Colonic mucosa (tissue), 4 donors: ENCODE measurements at places on chromosomes 2 and 18. TPM values are rescaled to one million over a fixed set of nuclear protein-coding genes. Genes with fewer than 3 reads are reported as not detected.

GRCh38 chr2:151729837-151730236, 4.4 kb downstream of the NEB start:
- H3K27me3 ChIP-seq, result no peaks in the 10 kb centered on the region
- no peak overlapping the region for H3K4me3 ChIP-seq
- H3K36me3 ChIP-seq, result no peaks in the 10 kb centered on the region
- DNase-seq, result no peak

DNA sequence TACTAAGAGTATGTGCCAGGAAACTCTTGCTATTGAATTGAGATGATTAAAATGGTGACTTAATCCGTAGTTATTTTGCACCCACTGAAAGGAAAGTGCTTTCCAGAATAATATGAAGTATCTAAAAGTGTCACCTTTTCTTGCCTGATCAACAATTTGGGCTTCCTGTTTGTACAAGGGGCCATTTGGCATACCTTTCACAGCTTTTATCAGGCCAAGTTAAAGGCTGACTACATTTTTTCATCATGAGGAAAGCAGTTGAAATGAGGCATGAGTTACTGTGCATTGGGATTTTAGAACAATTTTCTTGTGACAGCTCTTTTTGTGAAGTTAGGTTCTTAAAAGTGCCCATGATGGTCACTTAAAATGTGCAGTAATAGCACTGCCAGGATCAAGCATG, 11.2 kb downstream of the TSN start:
- no peaks in the 10 kb centered on the region for H3K4me1 ChIP-seq
- peaks cover 4% of the 10 kb centered on the region for H3K36me3 ChIP-seq
- no peaks in the 10 kb centered on the region for H3K27me3 ChIP-seq
- H3K27ac ChIP-seq, result no peak overlapping the region
- H3K4me3 ChIP-seq, result no peak overlapping the region

DNA sequence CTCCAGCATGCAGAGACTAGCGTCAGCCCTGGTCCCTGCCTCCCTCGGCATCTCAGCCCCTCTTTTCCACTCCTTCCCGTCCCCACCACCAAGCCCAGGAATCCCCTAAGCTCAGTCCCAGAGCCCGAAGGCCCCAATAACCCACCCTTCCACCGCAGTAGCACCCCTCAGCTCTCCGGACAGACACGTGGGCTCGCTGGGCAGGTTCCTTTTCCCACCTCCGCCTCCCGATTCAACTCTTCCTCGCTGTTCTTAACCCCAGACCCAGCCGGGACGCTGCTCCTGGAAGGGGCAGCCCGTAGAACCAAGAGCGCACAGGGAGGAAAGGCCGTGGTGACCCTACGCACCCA, 1.4 kb downstream of the IHH start:
- H3K36me3 ChIP-seq, result no peaks in the 10 kb centered on the region
- peaks cover 33% of the 10 kb centered on the region for H3K27me3 ChIP-seq
- peak overlapping the region; percentile 63 for H3K27ac ChIP-seq
- peak overlapping the region; percentile 59 for H3K4me3 ChIP-seq
- no peaks in the 10 kb centered on the region for H3K4me1 ChIP-seq

DNA sequence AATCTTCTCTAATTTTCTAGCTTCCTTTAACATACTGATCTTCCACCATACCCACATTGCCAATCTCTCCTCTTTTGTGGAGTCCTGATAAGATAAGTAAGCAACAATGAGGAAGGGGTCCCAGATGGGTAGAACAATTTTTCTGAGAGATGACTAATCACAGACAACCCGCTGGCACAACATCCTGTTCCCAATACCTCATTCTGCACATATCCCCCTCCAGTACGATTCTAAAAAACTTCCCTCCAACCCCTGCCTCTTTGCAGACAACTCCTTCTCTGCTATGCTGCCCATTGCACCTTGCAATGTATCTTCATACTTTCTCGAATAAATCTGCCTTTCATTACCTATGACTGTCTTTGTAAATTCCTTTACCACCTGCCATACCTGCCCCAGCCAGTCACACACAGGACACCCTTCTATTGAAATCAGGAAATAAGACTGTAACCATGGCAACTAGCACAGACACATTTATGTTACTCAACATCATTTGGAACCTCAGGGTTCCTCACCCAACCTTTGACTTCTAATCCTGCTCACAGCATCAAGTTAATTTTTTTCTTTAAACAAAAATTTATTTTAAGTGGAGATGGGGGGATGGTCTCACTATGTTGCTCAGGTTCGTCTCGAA, 7.4 kb upstream of the EXOC6B start:
- DNase-seq, result no peak
- H3K36me3 ChIP-seq, result no peaks in the 10 kb centered on the region
- H3K27ac ChIP-seq, result no peak overlapping the region
- H3K4me1 ChIP-seq, result no peaks in the 10 kb centered on the region

- H3K27me3 ChIP-seq, result peaks cover 1% of the 10 kb centered on the region
- no peaks in the 10 kb centered on the region for H3K36me3 ChIP-seq
- H3K4me3 ChIP-seq, result no peak overlapping the region
These were observed 7.2 kb upstream of the ALKAL2 start for GRCh38 chr2:295090-295489.

- no peak overlapping the region for H3K4me3 ChIP-seq
- no peak overlapping the region for H3K27ac ChIP-seq
- no peaks in the 10 kb centered on the region for H3K36me3 ChIP-seq
These were observed 14.1 kb downstream of the SATB2 start for GRCh38 chr2:199443589-199444130.

The CPO gene
- total RNA-seq, result not detected

GRCh38 chr18:68147728-68148127, 567.2 kb downstream of the TMX3 start:
- no peak overlapping the region for H3K27ac ChIP-seq
- H3K4me3 ChIP-seq, result no peak overlapping the region
- no peak for DNase-seq
- H3K36me3 ChIP-seq, result no peaks in the 10 kb centered on the region
- H3K27me3 ChIP-seq, result no peaks in the 10 kb centered on the region

GRCh38 chr18:46718501-46719341, 38.1 kb downstream of the ST8SIA5 start:
- no peaks in the 10 kb centered on the region for H3K36me3 ChIP-seq
- no peaks in the 10 kb centered on the region for H3K4me1 ChIP-seq
- no peaks in the 10 kb centered on the region for H3K27me3 ChIP-seq

The RNF125 gene
- total RNA-seq, result 8.4 TPM

- no peak overlapping the region for H3K4me3 ChIP-seq
- H3K36me3 ChIP-seq, result no peaks in the 10 kb centered on the region
- no peaks in the 10 kb centered on the region for H3K4me1 ChIP-seq
- H3K27me3 ChIP-seq, result no peaks in the 10 kb centered on the region
These were observed 300.7 kb downstream of the NOL4 start for GRCh38 chr18:33923980-33924379.

The RHBDD1 gene
- total RNA-seq, result 31.7 TPM

GRCh38 chr2:66101206-66101605, 333.7 kb upstream of the MEIS1 start:
- no peaks in the 10 kb centered on the region for H3K4me1 ChIP-seq
- H3K27ac ChIP-seq, result no peak overlapping the region
- H3K27me3 ChIP-seq, result no peaks in the 10 kb centered on the region
- H3K4me3 ChIP-seq, result no peak overlapping the region
- H3K36me3 ChIP-seq, result no peaks in the 10 kb centered on the region
- no peak for DNase-seq

DNA sequence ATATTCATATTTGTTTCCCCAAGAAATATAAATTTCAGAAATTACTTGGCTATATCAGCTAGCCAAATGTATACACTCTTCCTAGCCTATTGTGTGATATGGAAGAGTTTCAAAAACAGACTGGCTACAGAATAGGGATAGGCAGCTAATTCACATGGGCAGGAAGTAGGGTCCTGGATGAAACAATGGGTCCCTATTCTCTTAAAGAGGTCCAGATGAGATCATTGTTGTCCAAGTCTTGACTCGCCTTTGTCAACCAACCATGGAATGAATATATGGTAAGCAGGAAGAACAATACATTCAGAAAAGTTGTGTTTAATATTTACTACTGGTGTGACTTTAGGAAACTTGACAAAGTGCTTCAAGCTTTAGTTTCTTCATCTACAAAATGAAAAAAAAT, 319.9 kb downstream of the NBAS start:
- H3K27ac ChIP-seq, result no peak overlapping the region
- DNase-seq, result no peak
- no peak overlapping the region for H3K4me3 ChIP-seq
- H3K36me3 ChIP-seq, result no peaks in the 10 kb centered on the region

- H3K27me3 ChIP-seq, result no peaks in the 10 kb centered on the region
- no peaks in the 10 kb centered on the region for H3K36me3 ChIP-seq
- H3K4me1 ChIP-seq, result no peaks in the 10 kb centered on the region
- DNase-seq, result no peak
These were observed 130.8 kb downstream of the SPAG16 start for GRCh38 chr2:213415093-213415492.

DNA sequence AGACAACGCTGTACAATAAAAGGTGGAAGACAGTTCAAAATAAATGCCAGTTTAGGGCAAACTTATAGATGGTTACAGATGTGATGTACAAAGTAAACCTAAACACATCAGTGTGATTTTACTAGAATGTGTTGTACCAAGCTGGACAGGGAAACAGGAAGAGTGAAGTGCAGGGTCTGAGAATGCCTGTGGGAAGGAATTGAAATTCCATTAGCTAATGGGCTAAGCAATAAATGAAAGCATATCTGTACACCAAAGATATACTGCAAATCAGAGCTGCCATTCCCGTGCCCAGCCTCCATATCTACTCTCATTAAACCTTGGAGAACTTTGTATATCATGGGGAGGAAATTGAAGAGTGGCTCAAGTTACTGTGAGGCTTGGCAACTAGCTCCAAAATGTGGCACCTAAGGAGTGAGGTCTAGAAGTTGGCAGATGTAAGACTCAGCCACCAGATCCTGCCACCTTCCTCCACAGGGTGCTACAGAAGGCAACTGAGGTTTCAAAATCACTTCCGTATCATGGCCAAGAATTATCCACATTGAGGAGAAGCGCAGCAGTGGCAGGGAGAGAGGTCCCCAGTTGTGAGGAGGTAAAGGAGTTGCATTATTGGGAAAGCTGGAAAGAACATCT, 277.8 kb downstream of the TCF4 start:
- H3K27me3 ChIP-seq, result no peaks in the 10 kb centered on the region
- H3K4me1 ChIP-seq, result no peaks in the 10 kb centered on the region
- H3K36me3 ChIP-seq, result no peaks in the 10 kb centered on the region
- no peak overlapping the region for H3K4me3 ChIP-seq
- H3K27ac ChIP-seq, result no peak overlapping the region

The MRO gene
- 0.05 TPM for total RNA-seq

DNA sequence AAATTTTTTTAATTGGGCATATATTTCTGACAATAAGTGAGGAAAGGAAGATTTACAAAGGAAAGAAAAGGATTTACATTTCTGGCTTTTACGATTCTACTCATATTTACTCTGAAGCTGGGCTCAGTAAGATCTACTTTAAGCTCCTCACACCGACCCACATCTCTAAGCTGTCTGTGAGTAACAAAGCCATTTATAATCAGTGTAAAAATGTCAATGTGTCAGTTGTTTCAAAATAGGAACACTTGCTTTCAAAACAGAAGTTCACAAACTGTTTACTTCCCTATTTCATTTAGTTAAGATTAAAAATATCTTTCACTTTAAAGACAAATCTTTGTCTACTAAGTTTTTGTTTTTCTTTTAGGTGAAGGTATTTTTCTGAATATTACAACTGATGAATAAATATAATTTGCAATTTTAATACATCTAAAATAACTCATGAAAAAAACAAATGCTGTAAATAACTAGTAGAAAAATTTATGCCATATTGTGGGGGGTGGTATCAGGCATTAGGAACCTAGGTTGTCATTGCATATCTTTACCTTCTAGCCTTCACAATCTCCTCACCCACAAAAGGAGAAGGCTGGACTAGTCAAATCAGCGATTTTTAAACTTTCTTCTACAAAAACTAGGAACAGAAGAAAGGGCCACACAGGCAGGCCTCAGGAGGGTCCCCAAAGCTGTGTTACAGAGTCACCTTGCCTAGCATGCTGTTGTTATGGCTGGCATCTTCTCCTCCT, 64.5 kb downstream of the TMEM131 start:
- H3K4me1 ChIP-seq, result no peaks in the 10 kb centered on the region
- H3K4me3 ChIP-seq, result no peak overlapping the region
- no peaks in the 10 kb centered on the region for H3K36me3 ChIP-seq
- H3K27me3 ChIP-seq, result no peaks in the 10 kb centered on the region
- H3K27ac ChIP-seq, result no peak overlapping the region

The RBM44 gene
- total RNA-seq, result 0.48 TPM

DNA sequence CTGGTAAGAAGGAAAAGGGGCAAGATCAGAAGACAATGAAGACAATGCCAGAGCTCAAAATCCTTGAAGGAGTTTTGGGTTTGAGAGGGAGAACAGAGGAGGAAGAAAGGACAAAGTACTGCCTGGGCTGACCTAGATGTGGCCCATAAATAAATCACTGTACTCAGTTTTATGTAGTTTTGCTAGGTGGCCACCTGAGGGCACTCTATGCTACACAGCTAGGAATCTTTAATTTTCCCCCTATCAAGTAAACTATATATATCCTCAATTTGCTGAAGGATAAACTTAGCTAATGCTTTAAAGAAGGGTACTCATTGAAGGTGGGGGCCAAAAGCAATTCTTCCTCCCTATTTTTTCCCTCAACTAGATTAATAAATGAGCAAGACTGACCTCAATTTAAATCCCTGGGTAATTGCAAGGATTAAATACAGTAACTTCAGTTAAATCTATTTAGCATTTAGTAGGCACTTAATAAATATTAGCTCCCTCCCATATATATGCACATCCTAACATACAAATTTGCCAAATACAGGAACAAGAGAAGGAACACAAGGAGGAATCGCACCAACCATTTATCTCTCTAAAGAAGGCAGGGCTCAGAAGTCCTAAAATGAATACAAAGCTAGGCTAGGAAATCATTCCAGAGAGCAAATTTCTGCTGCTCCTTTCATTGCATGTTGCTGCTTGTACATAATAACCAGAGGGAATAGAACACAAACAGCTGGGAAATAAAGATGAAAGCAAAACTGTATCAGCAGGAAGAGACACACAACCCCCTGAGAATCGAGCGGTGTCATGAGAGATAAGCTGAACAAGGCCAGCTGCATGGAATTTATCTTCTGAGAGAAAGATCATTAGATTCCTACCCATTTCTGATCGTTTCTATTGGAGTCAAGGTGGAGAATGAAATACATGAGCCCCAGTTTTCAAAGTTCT, 540.1 kb downstream of the NRXN1 start:
- H3K4me3 ChIP-seq, result no peak overlapping the region
- DNase-seq, result no peak
- H3K4me1 ChIP-seq, result no peaks in the 10 kb centered on the region
- H3K36me3 ChIP-seq, result no peaks in the 10 kb centered on the region
- H3K27me3 ChIP-seq, result no peaks in the 10 kb centered on the region

GRCh38 chr2:28357055-28357454, 35.6 kb upstream of the FOSL2 start:
- H3K27ac ChIP-seq, result no peak overlapping the region
- H3K4me1 ChIP-seq, result peaks cover 22% of the 10 kb centered on the region
- H3K27me3 ChIP-seq, result no peaks in the 10 kb centered on the region
- no peaks in the 10 kb centered on the region for H3K36me3 ChIP-seq
- DNase-seq, result no peak

- no peaks in the 10 kb centered on the region for H3K27me3 ChIP-seq
- H3K4me3 ChIP-seq, result no peak overlapping the region
- no peak for DNase-seq
- peaks cover 7% of the 10 kb centered on the region for H3K4me1 ChIP-seq
- no peaks in the 10 kb centered on the region for H3K36me3 ChIP-seq
These were observed 192.2 kb downstream of the ZFP36L2 start for GRCh38 chr2:43034242-43034619.
